Activated CD8-positive, alpha-beta memory T cell treated with anti-CD3 and anti-CD28 coated beads for 1 hour (primary cell): ENCODE measurements at places on chromosomes 6 and 20.

DNA sequence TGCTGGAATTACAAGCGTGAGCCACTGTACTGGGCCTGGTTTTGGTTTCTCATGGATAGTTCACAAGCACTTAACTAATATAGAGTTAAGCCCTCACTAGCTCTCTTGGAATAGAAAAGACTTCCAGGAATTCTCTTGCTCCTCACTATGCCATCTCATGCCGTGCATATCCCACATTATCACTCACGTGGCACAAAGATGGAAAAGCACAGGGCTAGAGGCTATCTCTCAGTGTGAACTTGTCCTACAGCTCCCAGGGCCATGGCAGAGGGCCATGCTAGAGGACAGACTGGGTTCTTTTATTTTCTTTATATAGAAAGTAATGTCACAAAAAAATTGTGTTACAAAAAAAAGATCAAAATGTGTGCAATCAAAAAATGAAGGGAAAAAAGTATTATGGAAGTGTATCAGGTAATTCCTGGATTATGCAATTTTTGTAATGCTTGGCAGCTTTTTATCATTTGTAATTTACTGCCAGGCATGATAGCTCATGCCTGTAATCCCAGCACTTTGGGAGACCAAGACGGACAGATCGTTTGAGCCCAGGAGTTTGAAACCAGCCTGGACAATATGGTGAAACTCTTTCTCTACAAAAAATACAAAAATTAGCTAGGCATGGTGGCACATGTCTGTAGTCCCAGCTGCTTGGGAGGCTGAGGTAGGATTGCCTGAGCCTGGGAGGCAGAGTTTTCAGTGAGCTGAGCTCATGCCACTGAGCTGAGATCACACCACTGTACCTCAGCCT, 6.4 kb upstream of the SLC2A12 start:
- no peak for DNase-seq

- no peak for DNase-seq
Measured at GRCh38 chr6:87705070-87705691, 3.1 kb upstream of the AKIRIN2 start.

GRCh38 chr20:8362457-8362856, 230.4 kb downstream of the PLCB1 start:
- no peak for DNase-seq

DNA sequence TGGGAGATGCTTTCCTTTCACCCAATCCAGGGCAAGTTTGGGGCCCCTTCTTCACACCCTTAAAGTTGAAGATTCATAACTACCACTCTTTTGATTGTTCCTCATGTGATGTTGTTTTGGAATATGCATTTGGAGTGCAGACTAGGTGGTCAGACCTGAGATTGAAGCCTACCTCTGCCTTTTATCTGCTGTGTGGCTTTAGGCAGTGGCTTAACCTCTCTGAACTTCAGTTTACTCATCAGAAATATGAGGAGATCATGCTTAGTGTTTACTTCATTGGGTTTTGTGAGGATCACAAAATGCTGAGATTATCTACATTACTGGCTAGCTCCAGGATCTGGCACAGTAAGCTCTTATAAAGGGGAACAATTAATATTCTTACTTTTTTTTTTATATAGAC, 26.4 kb upstream of the TCP11 start:
- no peak for DNase-seq

DNA sequence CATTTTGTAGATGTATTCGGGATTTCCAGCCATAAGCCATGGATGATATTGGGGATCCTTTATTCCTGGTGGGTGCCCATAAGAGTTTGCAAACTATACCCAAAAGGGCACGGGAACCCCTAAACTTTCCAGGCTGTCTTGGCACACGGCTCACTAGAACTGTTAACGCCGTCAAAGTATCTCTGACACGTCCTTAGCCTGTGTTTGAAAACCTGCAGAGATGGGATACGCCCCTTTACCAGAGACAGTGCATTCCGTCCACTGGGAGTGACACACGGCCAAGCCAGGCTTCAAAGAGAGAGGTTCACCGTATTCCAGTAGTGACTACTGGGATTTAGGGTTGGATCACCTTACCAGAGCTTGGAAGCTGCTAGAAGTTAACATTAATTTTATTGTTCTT, 95.0 kb downstream of the THBS2 start:
- DNase-seq: no peak

- DNase-seq: no peak
Measured at GRCh38 chr20:47711046-47711752, 74.1 kb downstream of the SULF2 start.

DNA sequence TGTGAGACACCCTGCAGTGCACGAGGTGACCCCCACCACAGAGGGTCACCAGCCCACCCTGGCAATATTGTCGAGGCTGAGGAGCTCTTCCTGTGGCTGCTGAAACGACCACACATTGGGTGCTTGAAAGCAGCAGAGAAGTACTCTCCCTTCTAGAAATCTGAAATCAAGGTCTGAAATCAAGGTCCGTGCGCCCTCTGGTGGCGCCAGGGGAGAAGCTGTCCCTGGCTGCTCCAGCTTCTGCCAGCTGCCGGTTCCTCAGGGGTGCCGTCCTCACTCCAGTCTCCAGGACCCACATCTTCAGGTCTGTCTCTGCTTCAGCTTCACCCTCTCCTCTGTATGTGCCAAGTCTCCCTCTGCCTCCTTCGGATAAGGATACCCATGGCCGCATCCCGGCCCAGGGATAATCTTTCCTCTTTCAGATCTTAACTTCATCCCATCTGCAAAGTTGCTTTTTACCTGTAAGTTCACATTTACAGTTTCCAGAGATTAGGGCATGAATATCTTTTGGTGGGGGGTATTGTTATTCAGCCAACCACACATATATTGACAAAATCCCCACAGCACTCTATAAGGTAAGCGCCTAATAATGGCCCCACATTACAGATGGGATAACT, 108.3 kb upstream of the PHACTR3 start:
- peak; percentile 28 for DNase-seq

- no peak for DNase-seq
Measured at GRCh38 chr6:39441986-39442385, 119.5 kb upstream of the KCNK16 start.

GRCh38 chr6:148389086-148389485, 46.4 kb downstream of the SASH1 start:
- no peak for DNase-seq

DNA sequence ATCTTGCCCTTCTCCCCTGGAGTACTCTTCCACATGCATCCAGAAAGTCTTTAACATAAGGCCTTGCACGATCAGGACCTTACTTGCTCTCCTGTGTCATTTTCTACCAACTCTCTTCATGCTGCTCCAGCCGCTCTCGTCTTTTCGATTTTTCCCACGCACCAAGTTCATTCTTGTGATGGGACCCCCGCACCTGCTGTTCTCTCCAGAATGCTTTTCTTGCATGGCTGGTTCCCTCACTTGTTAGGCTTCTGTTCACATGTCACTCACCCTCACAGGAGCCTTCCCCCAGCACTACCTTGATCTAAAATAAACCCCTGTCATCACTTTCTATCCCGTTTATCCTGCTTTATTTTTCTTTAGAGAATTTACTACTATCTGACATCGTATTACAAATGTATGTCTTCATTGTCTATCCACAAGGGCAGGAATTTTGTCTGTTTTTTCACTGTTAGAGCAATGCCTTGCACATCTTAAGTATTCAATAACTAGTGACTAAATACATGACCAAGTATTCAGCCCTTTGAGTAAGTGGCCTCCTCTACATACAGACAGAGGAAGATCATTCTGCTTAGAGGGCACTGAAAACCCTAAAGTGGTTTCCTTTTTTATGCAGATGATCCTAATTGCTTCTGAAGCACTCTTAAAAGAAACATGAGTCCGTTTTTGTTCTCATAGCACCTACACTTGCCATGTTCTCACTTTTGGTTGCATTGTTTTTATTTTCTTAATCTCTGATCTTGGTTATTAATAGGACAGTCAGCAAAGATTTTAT, 166.9 kb downstream of the SLC16A10 start:
- no peak for DNase-seq

DNA sequence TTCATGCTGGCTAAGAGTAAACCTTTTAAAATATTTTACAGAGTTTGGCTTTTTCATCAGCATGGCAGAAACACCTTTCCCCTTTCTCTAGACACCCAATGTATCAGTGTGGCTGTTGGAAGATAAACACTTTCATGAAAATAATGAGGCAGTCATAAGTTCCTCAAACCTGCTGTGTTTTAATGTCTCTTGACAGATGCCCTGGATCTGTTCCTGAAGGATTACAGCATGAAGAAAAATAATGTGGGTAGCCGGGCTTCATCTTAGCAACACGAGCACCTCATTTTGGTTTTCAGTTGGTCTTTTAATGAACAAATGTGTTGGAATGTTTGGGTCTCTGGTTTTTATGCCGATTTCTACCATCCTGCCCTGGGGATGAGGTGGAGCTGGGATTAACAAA, 45.5 kb upstream of the UNC93A start:
- no peak for DNase-seq
